ENCODE measurements at places on chromosomes 4 and X. TPM values are rescaled to one million over a fixed set of nuclear protein-coding genes. Genes with fewer than 3 reads are reported as not detected.

- peak; percentile 36 for DNase-seq
Measured at GRCh38 chr4:101345596-101346350, 1.6 kb downstream of the PPP3CA start.

Gene PDHA2
- total RNA-seq, result not detected

Gene HERC5
- total RNA-seq, result 5.6 TPM

Gene ASMT
- not detected for total RNA-seq

Gene SOWAHD
- total RNA-seq, result 1.1 TPM

Gene ZXDB
- 13.0 TPM for total RNA-seq

Gene SLITRK2
- 2.1 TPM for total RNA-seq

Gene GAGE10
- total RNA-seq, result not detected

Measured in omental fat pad (tissue), 4 donors.